HuH-7 (cell line): ENCODE measurements at places on chromosomes 1 and 21.
A peak's percentile ranks its signal among the peaks of the same experiment; 100 is the strongest.

GRCh38 chr1:198713081-198713480 lies 74.2 kb downstream of the PTPRC start:
- no peak for DNase-seq

- no peak for DNase-seq
Observed at GRCh38 chr1:75257424-75257823, 123.2 kb downstream of the LHX8 start.

DNA sequence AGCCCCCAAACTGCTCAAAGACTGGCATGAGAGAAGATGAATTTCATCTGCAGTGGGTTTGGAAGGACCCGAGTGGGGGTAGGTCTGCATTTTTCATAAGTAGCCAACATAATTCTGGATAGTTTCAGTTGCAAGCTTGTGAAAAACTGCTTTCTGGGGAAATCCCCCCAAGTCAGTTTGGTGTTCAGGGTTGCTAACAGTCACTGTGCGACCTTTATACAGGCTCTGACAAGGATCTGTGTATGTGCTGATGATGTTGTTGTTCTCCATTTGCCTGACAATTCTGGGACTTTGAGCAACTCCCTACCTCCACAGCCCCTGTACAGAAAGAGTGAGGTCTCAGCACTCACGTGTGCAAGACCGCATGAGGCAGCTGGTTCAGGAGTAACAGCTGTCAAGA lies 87.9 kb downstream of the SUSD4 start:
- DNase-seq, result no peak

DNA sequence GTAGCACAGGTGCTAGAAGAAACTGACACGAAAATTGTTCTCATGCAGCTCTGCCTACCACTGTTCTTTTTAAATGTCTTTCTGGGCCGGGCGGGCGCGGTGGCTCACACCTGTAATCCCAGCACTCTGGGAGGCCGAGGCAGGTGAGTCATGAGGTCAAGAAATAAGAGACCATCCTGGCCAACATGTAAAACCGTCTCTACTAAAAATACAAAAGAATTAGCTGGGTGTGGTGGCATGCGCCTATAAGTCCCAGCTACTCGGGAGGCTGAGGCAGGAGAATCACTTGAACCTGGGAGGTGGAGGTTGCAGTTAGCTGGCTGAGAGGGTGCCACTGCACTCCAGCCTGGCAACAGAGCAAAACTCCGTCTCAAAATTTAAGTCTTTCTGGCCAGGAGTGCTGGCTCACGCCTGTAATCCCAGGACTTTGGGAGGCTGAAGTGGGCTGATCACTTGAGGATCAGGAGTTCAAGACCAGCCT lies 947 bp upstream of the RIT1 start:
- no peak for DNase-seq

DNA sequence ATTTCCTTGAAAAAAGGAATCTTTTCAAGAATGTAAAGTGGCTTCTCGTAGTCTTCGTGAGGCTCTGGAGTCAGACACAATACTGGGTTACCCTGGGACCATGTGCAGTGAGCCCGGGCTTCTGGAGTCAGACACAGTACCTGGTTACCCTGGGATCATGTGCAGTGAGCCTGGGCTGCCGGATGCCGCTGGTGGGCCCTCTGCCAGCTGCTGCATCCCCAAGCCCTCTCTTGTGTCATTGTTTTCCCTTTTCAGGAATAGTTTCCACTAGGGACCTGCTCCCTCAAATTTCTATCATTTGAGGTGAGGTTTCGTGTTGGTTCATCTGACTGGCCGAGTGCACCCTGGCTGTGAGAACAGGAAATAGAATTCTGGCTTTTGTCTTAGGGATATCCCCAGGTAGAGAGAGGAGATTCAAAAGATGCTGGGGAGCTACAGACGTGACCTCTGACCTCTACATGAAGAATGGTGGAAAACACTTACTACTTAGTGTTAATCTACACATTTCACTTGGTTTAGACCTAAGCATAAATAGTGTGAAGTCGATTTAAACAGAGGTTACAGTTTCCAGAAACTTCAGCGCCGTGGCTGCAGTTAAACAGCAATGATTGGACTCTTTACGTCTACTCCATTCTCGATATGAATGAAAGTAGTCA lies 10.6 kb downstream of the ADARB1 start:
- DNase-seq, result no peak

- no peak for DNase-seq
Observed at GRCh38 chr1:166730299-166730888, 108.9 kb upstream of the POGK start.

GRCh38 chr21:28657566-28657965 lies 335.1 kb downstream of the LTN1 start:
- no peak for DNase-seq

- DNase-seq, result no peak
Observed at GRCh38 chr21:26572702-26573381, at the start of gene CYYR1. TSS of gene CYYR1 (minus strand) at chr21:26573286. CDS start at chr21:26572940, 346 bp downstream.

GRCh38 chr1:148362216-148362611 lies 120.9 kb downstream of the PPIAL4G start:
- DNase-seq, result no peak

GRCh38 chr1:245099401-245099800 lies 55.4 kb upstream of the KIF26B start:
- no peak for DNase-seq

DNA sequence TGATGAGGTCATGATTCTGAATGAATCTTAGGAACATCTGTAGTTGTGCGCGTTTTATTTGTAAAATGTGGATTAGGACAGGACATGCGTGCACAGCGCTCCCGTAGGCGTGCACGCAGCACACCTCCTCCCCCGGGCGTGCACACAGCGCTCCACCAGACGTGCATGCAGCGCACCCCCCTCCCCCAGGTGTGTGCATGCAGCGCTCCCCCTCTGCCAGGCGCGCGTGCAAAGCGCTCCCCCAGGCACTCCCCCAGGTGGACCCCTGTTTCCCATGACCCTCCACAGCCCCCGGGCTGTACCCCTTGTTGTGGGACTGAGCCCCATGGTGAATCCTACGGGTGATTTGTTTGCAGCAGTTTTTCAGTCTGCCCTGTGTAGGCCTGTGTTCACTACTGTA lies 61.6 kb downstream of the S100B start:
- DNase-seq, result no peak

DNA sequence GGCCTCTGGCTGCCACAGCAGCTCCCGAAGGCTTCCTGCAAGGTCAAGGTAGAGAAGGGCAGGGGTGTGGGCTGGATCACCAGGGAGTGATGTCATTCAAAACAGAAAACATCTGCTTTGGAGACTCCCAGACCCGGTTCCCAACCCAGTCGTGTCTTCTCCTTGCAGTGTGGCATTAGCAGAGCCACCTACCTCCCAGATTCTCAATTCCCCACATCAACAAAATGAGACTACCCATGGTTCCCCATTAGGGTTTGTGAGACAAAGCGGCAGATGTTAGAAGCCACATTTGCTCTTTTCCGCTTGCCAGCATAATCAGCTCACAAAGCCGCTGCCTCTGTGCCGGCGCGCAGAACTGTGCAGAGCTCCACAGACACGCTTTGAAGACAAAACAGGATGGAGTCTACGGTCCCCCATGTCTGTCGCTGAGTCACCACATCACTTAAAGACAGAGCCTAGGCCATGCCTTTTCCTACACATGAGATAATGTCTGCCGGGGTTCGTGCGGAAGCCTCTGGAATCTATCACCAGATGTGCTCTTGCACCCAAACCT lies 12.5 kb downstream of the KIF17 start:
- no peak for DNase-seq

GRCh38 chr1:229101011-229101871 lies 169.7 kb upstream of the RAB4A start:
- DNase-seq, result no peak

GRCh38 chr1:100614570-100614969 lies 76.6 kb downstream of the GPR88 start:
- no peak for DNase-seq

GRCh38 chr1:4058706-4059105 lies 158.6 kb upstream of the C1orf174 start:
- no peak for DNase-seq

GRCh38 chr21:46135782-46136395 lies 19.5 kb downstream of the FTCD start:
- DNase-seq, result no peak

DNA sequence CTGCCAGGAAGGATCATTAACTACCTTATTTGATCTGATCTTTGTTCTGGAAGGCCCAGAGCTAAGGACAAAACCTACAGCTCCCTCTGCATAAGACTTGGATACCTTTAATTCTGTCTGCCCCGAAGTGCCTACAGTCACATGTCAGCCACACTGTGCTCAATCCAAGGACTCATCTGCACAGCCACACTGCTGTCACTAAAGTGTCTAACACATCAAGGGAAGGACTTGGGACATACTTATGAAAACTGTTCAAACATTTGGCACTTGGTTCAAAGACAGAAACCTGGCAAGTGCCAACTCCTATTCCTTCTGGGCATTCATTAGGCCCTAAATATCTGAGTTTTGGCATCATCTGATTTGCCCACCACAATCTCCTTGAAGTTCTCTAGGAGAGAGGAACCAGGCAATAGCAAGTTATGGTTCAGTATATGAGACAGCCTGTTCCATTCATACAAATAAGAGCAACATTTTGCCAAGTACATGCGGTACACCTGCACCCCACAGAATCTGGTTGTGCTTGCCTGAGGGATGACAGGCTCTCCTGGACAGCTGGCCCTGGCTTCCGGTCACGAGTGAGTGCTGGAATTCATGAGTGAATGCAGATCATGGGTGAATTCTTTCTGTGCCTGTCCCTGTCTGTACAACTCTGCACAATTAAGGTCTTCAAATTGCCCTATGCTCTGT lies 105.9 kb downstream of the KCNK1 start:
- no peak for DNase-seq

- no peak for DNase-seq
Observed at GRCh38 chr1:28134651-28135207, 41.8 kb downstream of the PTAFR start.

- no peak for DNase-seq
Observed at GRCh38 chr1:70809069-70809468, 238.5 kb downstream of the PTGER3 start.

GRCh38 chr1:153478692-153479618 lies 18.5 kb upstream of the S100A7 start:
- DNase-seq, result peak; percentile 28

DNA sequence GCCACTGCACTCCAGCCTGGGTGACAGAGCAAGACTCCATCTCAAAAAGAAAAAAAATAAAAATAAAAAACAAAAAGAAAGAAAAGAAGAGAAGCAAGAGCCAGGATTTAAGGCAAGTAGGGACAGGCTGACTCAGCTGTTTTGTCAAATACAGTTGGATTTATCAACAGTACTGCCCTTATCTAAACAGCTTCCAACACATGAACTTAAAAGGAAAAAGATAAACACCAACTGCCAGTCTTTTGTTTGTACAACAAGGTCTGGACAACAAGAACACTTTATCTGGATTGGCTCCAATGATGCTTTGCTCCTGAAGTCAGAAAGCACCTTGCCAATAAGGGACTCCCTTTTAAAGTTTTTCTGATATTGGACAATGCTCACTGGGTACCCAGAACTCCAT lies 886.0 kb downstream of the ADGRL2 start:
- DNase-seq, result no peak

DNA sequence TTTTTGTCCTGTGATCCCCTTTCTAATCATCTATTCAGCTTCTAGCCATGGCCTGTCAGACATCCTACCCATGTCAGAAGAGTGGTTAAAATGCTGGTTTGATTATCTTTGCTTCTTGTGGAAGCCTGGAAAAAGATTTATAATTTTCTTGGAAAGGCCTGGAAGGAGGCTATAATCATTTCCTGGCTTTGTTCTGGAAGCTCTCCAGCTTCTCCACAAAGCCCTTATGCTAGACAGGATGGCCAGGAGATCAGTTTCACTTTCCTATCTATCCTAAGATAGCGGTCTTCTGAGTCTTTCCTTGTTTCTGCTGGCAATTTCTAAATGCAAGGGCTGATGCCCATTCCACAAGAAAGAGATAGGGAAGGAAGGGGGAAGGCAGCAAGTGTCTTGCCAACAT lies 90.9 kb upstream of the SLC44A3 start:
- no peak for DNase-seq

DNA sequence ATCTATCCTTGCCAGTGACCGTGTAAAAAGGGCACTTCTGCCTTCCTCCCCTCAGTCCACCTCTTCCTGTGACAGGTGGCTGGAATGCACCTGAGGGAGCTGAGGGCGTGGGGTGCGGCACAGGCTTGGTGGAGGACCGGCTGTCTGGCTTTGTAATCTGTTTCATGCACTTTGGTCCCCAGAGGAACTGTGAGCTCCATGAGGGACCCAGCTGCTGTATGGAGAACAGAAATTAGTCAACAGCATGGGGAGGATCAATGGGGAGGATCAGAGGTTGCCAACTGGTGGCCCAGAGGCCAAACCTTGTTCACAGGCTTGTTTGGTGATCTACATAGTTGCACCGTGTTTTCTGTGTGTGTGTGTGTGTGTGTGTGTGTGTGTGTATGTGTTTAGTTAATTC lies 19.0 kb upstream of the LUZP1 start:
- DNase-seq, result no peak

DNA sequence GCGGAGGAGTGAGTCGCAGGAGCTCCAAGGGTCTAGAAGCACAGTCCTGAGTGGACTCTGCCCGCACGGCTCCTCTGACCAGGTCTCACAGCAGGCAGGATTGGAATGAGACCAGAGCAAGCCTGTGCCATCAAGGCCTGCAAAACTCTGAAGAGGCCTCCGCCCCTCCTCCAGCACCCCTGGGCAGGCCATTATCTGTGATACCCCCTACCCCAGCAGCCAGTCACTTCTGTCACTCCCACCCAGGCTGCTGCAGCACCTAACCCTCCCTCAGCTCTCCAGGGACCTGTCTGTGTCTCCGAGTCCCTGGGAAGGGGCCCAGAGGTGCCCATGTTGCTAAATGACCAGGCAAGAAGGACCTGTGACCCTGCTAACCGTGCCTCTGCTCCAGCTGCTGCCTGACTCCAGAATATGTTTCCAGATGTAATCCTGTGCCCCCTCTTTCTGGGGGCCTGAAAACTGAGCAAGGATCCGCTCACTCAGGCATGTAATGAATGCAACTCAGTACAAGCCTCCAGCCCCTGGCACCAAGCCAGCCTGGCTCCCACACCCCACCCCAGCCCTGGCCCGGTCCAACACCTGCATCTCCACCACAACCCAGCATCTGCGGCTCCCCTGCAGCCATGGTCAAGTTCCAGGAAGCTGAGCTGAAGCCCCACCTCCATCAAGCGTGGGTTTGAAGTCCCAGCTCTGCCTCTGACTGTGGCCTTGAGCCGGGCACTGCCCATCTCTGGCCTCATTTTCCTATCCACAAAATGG lies 22.1 kb upstream of the COL16A1 start:
- no peak for DNase-seq

DNA sequence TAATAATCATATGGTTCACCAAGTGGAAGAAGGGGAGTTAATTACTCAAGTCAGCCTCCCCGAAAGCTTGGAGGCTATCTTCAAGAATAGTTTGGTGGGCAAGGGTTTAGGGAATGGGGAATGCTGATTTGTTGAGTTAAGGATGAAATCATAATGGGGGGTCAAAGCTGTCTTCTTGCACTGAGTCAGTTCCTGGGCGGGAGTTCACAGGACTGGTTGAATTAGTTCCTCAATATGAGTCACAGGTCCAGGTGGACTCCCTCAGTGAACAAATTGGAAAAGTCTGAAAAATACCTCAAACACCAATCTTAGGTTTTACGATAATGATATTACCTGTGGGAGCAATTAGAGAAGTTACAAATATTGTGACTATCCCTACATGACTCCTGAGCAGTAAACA lies 115.2 kb upstream of the COA6 start:
- DNase-seq, result no peak
